Naive thymus-derived CD8-positive, alpha-beta T cell (primary cell): ENCODE measurements at places on chromosomes 7 and 10.

- no peak for DNase-seq
These were observed 30.6 kb upstream of the GALNTL5 start for GRCh38 chr7:151925446-151926335.

DNA sequence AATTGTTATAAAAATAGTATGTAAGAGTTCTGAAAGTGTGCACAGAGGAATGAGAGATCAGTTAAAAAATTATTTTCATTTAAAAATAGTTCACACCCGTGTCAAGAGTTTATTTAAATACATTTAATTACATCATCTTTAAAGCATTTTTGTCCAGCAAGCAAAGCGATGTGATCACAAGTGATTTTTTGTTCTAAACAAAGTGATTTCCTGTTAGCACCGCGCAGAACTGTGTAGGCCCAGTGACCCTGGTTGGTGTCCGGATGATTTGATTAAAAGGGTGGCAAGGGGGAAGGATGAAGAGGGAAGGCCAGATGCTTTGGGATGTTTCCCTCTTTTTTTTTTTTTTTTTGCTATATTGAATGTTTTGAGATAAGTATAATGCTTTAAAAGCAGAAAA is 227.8 kb upstream of the PITRM1 start:
- DNase-seq: no peak

- no peak for DNase-seq
These were observed 31.3 kb downstream of the GNA12 start for GRCh38 chr7:2812831-2813230.

GRCh38 chr7:149497467-149498261 is at the start of gene ZNF746:
ZNF746 (minus strand) TSS chr7:149497809; CDS start chr7:149497536, 273 bp downstream.
- DNase-seq: peak; percentile 68

GRCh38 chr10:119413471-119414080 is 128.9 kb downstream of the RGS10 start:
- no peak for DNase-seq

DNA sequence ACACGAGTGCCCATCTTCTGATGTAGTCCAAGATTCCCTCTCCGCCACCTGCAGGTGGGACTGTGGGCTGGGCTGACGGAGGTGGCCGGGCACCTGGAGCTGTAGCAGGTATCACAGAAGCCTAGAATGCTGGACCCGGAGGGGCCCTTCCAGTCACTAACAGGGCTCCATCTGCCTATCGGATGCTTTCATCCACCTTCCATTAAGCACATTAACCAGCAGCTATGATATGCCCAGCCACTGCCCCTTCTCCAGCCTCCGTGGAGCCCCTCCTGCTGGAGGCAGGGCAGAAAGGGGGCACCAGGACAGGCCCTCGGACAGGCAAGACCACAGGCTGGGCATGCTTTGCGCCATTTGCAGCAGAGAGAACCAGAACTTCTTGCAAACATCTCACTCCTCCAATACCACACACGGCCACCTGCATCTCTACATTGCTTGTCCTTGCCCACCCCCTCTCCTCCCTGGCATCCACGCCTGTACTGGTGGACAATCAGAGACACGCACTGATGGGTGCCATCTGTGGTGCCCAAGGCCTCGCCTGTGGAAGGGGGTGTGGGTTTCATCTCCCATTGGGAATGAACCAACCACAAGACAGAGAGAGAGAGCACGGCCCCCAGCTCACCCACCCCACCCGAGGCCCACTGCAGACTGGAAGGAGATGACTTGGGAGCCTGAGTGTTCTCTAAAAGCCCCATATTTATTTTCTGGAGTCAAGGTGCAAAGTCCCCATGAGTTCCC is 16.8 kb downstream of the PRKAG2 start:
- DNase-seq: no peak

DNA sequence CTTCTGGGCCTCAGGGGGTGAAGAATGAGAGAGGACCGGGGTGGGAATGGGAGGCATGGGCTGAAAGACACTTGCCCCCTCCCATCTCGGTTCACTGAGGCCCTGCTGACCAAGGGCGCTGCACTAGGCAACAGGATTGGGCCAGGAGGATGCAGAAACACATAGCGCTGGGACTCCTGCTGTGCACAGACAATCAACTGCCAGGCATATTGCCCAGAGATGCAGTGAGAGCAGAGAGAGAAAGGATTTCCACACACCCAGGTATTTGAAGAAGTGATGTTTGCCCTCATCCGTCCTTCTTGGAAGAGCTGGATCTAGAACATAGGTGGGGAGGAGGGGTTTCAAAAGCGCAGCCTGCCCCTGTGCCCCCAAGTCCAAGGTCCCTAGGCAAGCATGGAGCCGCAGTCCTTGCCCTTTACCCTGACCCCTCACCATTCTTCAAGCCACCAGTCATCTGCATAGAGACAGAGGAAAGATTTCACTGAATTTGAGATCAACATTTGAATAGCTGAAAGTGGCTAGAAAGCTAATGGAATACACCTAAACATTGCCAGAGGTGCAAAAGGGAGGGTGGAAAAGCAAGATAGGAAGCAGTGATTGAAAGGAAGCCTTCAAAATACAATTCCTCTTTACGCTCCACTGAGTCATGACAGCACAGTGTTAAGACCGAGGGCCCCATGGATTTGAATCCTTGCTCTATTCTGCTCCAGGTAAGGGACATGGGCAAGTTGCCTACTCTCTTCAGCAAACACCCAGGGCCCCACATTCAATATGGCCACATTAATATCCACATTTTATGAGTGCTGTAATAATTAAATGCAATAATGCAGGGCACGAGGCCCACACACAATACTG is 44.2 kb upstream of the TNS3 start:
- DNase-seq: no peak

DNA sequence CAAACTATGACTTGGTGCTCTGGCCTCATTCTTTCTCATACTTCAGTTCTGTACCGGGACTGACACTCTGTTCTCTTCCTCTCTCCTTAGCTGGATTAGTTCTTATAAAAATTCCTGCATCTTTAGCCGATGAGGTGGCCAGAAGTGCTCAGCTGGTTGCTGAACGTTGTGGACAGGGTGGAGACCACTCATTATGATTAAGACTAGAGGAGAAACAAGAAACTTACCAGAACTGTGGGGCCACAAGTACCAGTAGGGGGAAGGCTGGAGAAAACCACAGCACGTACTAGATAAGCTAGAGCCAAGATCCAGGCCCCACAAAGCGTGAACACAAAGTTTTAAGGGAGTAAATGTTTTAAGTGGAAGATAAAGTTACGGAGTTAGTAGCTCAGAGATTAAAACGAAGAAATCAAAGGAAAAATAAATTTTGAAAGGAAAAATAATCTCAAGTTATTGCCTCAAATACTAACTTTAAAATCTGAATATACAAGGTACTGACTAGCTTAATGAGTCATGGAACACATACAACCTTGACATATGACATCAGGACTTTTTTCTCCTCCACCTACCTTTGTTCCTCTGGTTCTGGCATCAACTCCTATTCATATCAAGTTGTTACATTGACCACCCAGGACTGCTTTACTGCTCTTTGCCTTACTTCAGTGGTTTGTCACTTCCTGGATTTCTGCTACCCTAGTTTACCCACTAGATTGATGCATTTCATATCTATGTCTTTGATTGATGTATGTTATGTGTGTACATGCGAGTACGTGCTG is 469.0 kb downstream of the TFEC start:
- DNase-seq: no peak

DNA sequence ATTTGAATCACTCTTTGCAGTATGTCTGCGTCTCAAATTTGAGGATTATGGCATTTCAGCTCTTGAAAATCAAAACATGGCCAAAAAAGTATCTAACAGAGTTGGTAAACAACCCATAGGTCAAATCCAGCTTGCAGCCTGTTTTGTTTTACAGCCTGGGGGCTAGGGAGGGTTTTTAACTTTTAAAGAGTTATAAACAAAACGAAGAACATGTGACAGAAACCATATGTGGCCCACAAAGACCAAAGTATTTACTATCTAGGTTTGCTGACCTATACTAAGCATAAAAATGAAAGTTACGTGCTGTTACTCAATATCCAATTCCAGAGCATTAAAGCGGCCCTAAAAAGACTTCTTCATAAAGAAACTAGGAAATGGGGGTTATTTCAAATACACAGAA is 55.5 kb upstream of the STARD3NL start:
- no peak for DNase-seq

GRCh38 chr10:6418613-6419216 is 161.4 kb downstream of the PRKCQ start:
- no peak for DNase-seq

DNA sequence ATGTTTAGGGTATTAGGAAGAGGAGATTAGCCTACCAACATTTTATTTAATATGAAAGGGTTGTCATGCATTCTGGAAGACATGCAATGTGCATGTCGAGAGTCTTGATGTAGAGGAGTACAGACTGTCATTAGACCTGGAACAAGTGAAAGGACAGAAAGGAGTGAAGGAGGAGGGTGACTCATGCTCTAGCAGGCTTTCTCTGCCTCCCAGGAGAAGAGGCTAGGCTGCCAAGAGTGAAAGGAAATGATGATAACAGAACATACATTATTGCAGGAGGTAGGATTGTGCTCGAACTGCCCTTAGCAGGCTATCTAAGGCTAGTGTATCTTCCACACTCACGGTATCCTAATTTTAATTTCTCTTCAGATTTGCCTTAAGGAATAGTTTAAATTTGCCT is 228.8 kb downstream of the EXOC4 start:
- no peak for DNase-seq

DNA sequence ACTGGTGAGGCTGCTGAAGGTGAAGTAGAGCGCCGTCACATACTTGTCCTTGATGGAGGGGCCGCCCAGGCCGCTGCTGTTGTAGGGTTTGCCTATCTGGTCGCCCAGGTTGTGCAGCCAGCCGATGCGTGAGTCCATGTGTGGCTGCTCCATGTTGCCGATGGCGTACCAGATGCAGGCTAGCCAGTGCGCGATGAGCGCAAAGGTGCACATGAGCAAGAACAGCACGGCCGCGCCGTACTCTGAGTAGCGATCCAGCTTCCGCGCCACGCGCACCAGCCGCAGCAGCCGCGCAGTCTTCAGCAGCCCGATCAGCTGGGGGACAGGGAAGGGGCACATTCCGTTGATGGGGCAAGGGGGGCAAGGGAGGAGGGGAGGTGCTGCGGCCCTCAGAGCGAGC is 26.6 kb downstream of the KCNH2 start:
- no peak for DNase-seq

GRCh38 chr7:151831606-151832005 is 45.3 kb downstream of the PRKAG2 start:
- DNase-seq: no peak

DNA sequence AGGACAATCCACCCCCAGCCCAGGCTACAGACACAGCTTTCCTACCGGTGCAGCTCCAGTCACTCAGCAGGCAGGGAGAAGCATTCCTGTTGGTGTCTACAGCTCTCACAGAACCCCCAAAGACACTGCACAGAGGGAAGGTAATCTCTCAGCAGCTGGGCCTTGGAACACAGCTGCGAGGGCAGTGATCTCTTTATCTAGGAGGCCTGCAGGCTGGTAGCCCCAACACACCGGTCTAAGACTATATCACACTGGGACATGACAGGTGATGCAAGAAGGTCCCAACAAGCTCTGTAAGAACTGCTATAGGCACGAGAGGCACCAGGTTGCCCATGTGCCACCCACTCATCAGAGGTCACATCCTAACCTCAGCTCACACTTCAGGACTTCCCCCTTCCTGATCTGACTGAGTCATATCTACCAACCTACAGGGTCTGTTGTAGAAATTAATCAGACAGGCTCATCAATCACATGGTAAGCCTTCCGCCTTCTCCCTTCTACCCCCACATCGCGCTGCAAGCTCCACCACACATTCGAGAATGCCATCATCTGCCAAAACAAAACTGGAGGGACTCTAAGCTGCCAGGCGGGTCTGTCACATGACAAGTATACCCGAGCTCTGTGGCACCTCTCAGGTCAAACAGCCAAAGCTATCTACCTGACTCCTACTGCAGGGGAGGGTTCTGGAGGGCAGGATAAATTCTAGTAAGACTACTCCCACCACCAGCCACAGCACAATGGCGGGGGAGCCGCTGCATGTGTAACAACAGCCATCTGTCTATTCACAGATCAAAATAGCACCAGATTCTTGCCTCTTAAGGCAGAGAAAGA is 26.1 kb downstream of the FAM53B start:
- peak; percentile 72 for DNase-seq

GRCh38 chr10:13924040-13924725 is 337.4 kb downstream of the PRPF18 start:
- DNase-seq: no peak

DNA sequence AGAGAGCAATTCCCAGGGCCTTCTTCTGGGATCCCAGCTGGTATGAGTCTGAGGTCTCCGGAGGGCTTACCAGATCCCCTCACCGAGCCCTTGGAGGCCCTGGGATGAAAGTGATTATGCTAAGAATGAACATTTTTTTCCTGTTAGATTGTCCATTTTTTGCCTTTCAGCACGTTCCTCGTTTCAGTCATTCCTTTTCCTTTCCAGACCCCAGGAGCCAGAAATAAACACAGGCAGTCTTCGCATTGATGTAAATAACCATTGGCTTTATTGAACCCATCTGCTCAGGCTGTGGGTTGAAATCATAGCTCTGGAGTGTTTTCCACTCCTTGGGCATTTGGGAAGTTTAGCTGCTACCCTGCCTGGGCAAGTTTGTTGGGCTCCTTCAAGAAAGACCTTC is 320.9 kb upstream of the AUTS2 start:
- no peak for DNase-seq

DNA sequence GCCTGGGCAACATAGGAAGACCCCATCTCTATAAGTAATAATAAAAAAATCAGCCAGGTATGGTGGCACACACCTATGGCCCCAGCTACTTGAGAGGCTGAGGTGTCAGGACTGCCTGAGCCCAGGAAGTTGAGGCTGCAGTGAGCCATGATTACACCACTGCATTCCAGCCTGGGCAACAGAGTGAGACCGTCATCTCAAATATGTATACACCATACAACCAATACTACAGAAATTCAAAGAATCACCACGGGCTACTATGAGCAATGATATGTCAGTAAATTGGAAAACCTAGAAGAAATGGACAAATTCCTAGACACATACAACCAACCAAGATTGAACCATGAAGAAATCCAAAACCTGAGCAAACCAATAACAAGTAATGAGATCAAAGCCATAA is 60.3 kb upstream of the ZC3HAV1 start:
- DNase-seq: no peak

DNA sequence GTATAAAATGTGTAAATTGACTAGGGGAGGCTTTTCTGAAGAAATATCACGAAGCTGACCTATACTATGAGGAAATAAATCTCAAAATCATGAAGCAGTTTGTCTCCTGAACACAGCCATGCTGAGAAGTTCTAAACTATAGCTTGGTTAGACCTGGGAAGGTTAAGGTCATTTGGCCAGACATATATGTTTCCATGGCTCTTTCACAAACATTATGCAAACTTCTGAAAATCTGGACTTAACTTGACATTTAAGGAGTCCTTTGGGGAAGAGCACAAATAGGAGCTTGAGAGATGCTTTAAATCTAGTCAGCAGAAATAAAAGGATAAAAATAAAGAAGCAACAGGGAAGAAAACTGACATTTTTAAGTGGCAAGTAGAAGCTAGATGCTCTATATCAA is 115.9 kb upstream of the MEOX2 start:
- DNase-seq: no peak
